Progenitor cell of endocrine pancreas (in vitro differentiated cells): ENCODE measurements at places on chromosomes 16 and 17. TPM values are rescaled to one million over a fixed set of nuclear protein-coding genes. Genes with fewer than 3 reads are reported as not detected.
A peak's percentile ranks its signal among the peaks of the same experiment; 100 is the strongest.

ARSG gene
- 2.6 and 4.9 TPM in 2 replicates for total RNA-seq

GUCY2D gene
- total RNA-seq: not detected in 2 replicates

ZNF205 gene
- total RNA-seq: 23.3 and 23.9 TPM in 2 replicates

SNN gene
- total RNA-seq: 80.6 and 80.9 TPM in 2 replicates

PPL gene
- total RNA-seq: 62.7 and 64.1 TPM in 2 replicates

ZACN gene
- total RNA-seq: 0.36 and 0.96 TPM in 2 replicates

PPP1R27 gene
- total RNA-seq: not detected in 2 replicates

CCL17 gene
- total RNA-seq: not detected in 2 replicates

RNF222 gene
- total RNA-seq: not detected in 2 replicates

- no peaks in the 10 kb centered on the region for H3K4me1 ChIP-seq
- H3K27me3 ChIP-seq: peaks cover 3% of the 10 kb centered on the region
- no peak for DNase-seq
- H3K36me3 ChIP-seq: no peaks in the 10 kb centered on the region
- no peak overlapping the region for H3K4me3 ChIP-seq
Observed at GRCh38 chr17:78599419-78599818, 22.2 kb upstream of the DNAH17 start.

DNA sequence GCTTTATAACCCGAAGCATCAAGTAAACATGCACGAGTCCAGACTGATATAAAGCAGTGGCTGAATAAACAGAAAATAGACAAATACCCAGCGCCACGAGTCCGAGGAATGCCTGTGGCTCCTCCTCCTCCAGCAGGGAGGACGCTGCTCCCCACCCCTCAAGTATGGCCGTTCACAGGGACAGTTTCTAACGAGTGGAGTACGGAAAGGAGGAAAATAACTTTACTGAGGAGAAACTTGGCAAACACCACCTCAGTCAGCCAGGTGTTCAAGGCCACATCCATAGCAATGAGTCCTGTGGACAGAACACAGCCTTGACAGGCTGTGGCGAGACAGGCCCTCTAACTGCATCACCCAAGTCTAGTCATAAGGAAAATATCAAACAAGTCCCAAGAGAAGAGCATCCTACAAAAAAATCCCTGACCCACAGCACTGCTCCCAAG lies 9.2 kb downstream of the ZDHHC7 start:
- H3K4me3 ChIP-seq: no peak overlapping the region
- no peak for DNase-seq
- H3K27ac ChIP-seq: peak overlapping the region; percentile 39
- H3K4me1 ChIP-seq: peaks cover 41% of the 10 kb centered on the region

GRCh38 chr17:67491009-67491680 lies 114.1 kb downstream of the PITPNC1 start:
- H3K4me3 ChIP-seq: no peak overlapping the region
- H3K27me3 ChIP-seq: no peaks in the 10 kb centered on the region
- DNase-seq: peak; percentile 16
- peaks cover 4% of the 10 kb centered on the region for H3K36me3 ChIP-seq
- H3K27ac ChIP-seq: peak overlapping the region; percentile 88

GRCh38 chr17:50205963-50206505 lies 4.6 kb upstream of the COL1A1 start:
- no peaks in the 10 kb centered on the region for H3K36me3 ChIP-seq
- peaks cover 73% of the 10 kb centered on the region for H3K27me3 ChIP-seq
- no peak overlapping the region for H3K27ac ChIP-seq

DNA sequence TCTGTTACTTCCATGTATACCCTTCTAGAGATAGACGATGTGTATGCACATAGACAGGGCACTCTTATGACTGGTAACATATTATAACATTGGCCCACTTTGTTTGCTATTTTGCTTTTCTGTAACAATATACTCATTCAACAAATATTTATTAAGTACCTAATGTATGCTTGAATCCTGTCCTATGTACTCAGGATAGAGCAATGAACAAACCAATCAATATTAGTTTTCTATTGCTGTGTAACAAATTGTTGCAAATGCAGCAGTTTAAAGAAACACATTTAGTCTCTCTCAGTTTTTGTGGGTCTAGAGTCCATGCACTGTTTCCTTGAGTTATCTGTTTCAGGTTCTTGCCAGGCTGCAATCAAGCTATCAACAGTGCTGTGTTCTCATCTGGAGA lies 29.7 kb upstream of the TENT4B start:
- no peaks in the 10 kb centered on the region for H3K27me3 ChIP-seq
- no peak overlapping the region for H3K27ac ChIP-seq
- peaks cover 3% of the 10 kb centered on the region for H3K4me1 ChIP-seq
- no peak for DNase-seq
- H3K36me3 ChIP-seq: no peaks in the 10 kb centered on the region

DNA sequence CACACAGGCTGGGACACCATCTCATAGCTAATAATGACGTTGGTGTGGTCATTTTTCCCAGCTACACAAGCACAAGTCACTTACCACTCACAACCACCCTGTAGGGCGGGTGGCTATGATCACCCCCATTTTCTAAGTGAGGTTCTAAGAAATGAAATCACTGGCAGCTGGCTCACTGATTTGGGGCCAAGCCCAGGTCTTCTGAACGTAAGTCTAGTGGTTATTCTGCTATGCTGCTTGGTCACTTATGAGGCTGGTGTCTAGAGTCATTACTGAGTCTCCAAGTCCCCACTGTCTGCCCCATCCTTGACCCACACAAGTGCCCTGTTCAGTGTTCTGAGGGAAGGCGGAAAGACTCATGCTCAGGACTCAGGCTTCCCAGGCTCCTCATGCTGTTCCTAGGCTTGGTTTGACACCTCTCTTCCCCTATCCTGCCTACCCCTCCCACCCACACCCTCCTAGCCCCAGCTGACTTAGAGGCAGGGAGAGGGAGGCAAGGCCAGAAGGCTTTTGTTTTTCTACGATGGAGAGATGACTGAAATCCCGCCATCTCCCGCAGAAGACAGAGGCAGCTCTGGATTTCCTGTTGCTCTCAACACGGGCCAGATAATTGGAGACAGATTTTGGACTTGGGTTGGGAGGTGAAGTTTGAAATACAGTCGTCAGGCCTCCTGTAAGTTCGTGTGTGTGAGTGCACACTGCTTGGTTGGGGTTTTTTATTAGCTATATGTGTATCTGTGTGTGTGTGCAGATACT lies 32.2 kb downstream of the FZD2 start:
- H3K4me3 ChIP-seq: no peak overlapping the region
- peaks cover 15% of the 10 kb centered on the region for H3K4me1 ChIP-seq
- H3K27me3 ChIP-seq: peaks cover 3% of the 10 kb centered on the region
- no peaks in the 10 kb centered on the region for H3K36me3 ChIP-seq
- no peak overlapping the region for H3K27ac ChIP-seq

GRCh38 chr16:28609631-28610594 lies at the start of gene SULT1A1:
SULT1A1 (minus strand) TSS chr16:28610044; CDS start chr16:28608855, 1,189 bp downstream.
- H3K27me3 ChIP-seq: no peaks in the 10 kb centered on the region
- H3K4me3 ChIP-seq: peak within 1 kb of the TSS; percentile 70
- H3K27ac ChIP-seq: peak within 1 kb of the TSS; percentile 92
- H3K36me3 ChIP-seq: no peaks in the 10 kb centered on the region
- H3K4me1 ChIP-seq: peaks cover 17% of the 10 kb centered on the region
- no peak for DNase-seq

GRCh38 chr17:15263206-15263579 lies 1.9 kb downstream of the PMP22 start:
- peak overlapping the region; percentile 54 for H3K4me3 ChIP-seq
- H3K4me1 ChIP-seq: peaks cover 5% of the 10 kb centered on the region
- no peak for DNase-seq
- H3K27me3 ChIP-seq: peaks cover 97% of the 10 kb centered on the region
- no peaks in the 10 kb centered on the region for H3K36me3 ChIP-seq

DNA sequence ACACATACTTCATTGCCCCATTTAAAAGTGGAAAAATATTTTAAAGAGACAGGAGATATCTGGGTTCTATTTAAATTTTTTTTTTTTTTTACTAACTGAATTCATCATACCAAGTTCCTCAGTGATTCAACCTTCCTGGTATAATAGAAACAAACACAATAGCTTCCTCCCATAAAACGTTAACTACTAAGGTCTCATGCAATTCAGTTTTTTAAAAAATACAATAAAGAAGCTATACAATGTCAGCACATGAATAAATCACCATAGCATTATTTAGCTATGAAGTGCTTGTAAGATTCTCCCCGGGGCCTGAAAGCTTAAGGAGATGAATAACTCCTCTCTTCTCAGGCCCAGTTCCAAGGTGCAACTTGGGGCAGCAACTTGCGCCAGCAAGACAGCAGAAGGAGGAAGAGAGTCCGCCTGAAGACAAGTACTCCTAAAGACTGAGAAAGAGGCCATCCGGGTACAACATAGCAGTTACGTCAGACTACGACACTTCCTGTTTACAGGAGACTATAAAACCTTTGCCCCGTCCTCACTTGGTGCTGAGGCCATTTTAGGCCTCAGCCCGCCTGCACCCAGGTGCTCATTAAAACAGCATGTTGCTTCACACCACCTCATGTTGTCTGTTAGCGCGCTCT lies 81.5 kb downstream of the MYO1D start:
- H3K27me3 ChIP-seq: no peaks in the 10 kb centered on the region
- H3K27ac ChIP-seq: no peak overlapping the region
- no peak overlapping the region for H3K4me3 ChIP-seq
- no peaks in the 10 kb centered on the region for H3K36me3 ChIP-seq
- H3K4me1 ChIP-seq: peaks cover 15% of the 10 kb centered on the region

GRCh38 chr17:80091376-80091775 lies 10.0 kb upstream of the GAA start:
- peaks cover 3% of the 10 kb centered on the region for H3K36me3 ChIP-seq
- DNase-seq: no peak
- no peak overlapping the region for H3K4me3 ChIP-seq
- H3K4me1 ChIP-seq: no peaks in the 10 kb centered on the region
- H3K27me3 ChIP-seq: no peaks in the 10 kb centered on the region
- H3K27ac ChIP-seq: no peak overlapping the region

GRCh38 chr17:3799181-3799945 lies 1.6 kb downstream of the ITGAE start:
- H3K4me1 ChIP-seq: peaks cover 7% of the 10 kb centered on the region
- no peak overlapping the region for H3K27ac ChIP-seq
- DNase-seq: no peak
- no peak overlapping the region for H3K4me3 ChIP-seq
